ENCODE measurements at places on chromosomes 3 and 15.

- no peak for DNase-seq
Observed at GRCh38 chr3:184565421-184566211, 4.0 kb downstream of the EPHB3 start.

DNA sequence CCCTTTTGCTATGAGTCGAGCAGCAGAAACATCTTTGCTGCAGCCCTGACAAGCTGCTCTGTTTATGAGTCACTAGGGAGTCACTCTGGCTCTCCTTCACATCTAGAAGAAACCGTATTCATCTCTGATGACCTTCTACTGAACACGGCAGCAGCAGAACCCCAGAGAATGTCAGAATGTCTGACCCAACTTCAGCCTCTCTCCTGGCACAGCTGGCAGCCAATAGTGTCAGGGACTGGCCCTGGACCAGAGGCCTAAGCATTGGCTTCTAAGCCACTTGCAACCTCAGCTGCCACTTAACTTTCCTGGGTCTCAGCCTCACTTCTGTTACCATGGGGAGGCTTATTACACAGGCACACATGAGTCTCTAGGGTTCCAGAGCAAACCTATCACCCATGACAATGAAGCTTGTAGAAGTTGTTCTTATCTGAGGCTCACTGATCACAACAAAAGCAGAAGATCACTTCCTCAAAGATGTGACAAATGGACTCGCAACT, 184.1 kb upstream of the TLE3 start:
- no peak for DNase-seq

DNA sequence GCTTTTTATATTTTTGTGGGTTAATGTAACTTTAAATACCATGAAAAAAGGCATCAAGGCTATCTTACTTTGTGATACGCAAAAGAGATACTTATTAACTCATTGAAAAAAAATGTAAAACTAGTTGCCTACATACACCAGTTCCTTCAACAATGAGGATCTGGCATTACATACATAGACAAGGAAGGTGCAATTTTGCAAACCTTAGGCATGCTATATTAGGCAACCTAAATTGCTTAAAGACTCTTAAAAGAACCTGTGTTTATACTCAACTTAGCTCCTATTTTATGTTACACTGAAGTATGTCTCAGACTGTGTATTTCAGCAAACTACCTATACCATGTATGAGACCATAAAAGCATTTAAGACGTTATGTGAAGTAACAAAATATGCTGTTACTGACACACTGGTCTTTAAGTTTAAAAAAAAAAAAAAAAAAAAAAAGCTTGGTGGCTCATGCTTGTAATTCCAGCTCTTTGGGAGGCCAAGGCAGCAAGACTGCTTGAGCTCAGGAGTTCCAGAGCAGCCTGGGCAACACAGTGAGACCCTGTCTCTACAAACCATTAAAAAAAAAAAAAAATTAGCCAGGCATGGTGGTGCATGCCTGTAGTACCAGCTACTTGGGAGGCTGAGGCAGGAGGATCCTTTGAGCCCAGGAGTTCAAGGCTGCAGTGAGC, 9.1 kb downstream of the TASOR start:
- DNase-seq, result no peak

GRCh38 chr3:127337911-127338531, 50.2 kb upstream of the PRR20G start:
- DNase-seq, result no peak
